ENCODE measurements at places on chromosomes 7 and 10. TPM values are rescaled to one million over a fixed set of nuclear protein-coding genes. Genes with fewer than 3 reads are reported as not detected.

Gene PSMC2
- 131 TPM for polyA plus RNA-seq

Gene ARID5B
- 2.6 TPM for polyA plus RNA-seq

Gene WNT8B
- not detected for polyA plus RNA-seq

Gene IL2RA
- not detected for polyA plus RNA-seq

Gene PRKCQ
- 4.1 TPM for polyA plus RNA-seq

Gene RADIL
- polyA plus RNA-seq = 0.04 TPM

Gene NEURL1
- 0.32 TPM for polyA plus RNA-seq

- DNase-seq = peak; percentile 20
These were observed 62.2 kb downstream of the LANCL2 start for GRCh38 chr7:55427342-55427741.

DNA sequence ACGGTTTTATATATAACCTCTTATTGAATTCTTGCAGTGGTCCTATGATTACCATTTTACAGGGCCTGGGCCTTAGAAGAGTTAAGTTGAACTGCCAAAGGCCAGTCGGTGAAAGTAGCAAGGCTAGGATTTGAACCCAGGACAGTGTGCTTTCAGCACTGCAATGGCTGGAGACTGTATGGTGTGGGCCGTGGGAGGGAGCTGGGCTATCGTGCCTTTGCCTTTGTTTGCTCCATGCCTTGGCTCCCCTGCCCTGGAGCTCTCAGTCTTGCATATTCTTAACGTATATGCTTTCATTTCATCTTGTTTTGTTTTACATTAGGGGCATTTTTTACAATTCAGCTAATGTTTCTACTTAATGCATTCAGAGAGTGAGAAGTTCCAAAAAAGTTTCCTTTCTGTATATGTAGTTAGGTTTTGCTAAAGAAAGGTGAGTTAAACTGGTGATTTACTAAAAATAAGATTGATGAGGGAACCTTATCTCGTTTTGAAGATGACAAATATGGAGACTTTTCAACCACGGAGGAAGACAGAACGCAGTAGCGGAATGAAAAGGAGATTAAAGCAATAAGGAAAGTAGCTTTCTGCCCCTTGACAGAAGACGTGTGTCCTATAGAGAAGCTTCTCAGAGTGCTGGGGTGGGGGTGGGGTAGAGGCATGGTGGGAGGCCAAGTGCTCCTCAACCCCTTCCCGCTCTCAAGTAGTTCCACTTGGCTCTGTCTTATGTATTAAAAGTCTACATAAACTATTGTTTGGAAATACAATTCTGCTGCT lies 82.5 kb downstream of the RTKN2 start:
- no peak for DNase-seq

DNA sequence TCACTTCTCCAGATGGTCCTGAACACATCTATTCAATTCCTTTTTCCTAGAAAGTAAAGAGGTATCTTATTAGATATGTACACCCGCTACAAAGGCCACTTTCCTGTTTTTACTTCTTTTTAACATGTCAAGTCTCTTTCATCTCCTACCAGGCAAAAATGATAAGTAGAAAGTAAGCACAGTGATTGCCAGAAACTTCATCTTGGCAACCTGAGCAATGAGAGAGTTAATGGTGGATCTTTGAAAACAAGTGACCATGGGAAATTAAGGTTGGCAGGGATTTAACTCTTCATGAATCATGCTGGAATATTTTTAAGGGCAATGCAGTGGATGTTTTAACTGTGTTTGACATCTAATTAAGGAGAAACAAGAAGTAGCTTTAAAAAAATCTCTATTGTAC lies 2.7 kb downstream of the SEMA3A start:
- no peak for DNase-seq

- DNase-seq = no peak
These were observed 33.6 kb upstream of the NRP1 start for GRCh38 chr10:33368086-33368485.

- DNase-seq = no peak
These were observed 35.1 kb downstream of the CH25H start for GRCh38 chr10:89171996-89172395.

DNA sequence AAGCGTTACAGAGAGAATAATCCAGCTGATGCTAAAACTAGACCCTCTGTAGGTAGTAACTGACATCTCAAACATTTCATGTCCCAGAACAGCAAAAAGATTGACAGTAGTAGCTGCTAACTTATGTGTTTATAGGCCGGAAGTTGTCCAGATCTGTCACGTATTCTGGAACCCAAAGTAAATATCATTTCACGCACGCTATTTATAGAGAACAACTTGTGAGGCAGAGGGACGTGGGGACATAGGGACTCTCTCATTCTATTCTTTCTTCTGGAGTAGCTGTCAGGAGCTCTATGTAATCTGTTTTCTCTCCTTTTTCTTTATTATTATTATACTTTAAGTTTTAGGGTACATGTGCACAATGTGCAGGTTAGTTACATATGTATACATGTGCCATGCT lies 22.3 kb downstream of the AGK start:
- DNase-seq = no peak

DNA sequence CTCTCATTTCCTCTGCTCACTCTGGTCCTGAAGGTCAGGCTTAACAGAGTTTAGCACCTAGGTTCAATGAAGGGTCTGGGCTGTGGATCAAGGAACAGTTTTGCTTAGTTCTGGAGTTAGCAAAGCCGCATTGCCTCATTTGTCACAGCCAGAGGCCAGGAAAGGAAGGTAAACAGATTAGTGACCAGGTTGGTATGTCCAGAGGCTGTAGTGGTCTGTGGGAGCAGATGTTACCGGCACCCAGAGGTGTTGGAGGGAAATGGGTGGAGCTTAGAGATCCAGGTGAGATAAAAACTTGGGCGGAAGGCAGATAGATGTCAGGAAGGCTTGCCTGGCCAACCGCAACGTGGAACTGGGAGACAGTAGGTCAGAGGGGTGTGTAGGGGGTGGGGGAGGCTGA lies 36.6 kb upstream of the ZMIZ2 start:
- peak; percentile 26 for DNase-seq

GRCh38 chr10:122329416-122329815 lies 45.1 kb upstream of the PLEKHA1 start:
- no peak for DNase-seq

DNA sequence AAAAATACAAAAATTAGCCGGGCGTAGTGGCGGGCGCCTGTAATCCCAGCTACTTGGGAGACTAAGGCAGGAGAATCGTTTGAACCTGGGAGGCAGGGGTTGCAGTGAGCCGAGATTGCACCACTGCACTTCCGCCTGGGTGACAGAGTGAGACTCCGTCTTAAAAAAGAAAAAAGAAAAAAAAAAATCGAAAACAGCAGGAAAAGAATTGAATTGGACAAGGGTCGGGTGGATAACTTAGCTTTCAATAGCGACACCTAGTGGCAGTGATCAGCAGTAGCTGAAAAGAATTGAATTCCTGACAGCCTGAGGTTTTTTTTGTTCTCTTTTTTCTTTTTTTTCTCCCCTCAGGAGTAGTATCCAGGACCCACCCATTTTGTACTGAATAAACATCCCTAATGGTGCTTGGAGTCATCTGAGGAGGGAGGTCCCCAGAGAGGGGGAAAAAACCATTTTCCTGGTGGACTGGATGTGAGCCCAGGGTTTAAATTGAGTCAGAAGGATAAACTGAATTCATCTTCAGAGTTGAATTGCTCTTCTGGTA lies 55.1 kb downstream of the CYCS start:
- no peak for DNase-seq

- peak; percentile 22 for DNase-seq
These were observed 770 bp downstream of the PLXNA4 start for GRCh38 chr7:132575419-132575981.

GRCh38 chr7:13745530-13745929 lies 243.9 kb downstream of the ETV1 start:
- no peak for DNase-seq

DNA sequence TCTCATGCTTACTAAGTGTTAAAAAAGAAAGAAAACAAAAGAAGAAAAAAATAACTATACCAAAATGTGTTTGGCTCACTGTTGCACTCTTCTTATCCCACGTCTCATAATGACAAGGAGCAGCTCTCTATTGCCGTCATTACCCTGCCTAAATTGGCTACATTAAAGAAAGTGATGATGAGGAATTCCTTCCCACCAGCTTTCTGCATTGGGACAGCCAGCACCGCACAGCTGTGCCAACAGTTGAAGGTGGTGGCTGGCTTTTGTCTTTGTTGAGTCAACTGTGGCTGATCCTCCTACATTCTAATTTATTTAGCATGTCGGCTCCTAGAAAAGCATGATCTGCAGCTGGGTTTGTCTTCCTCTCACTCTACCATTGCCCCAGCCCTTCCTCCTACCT lies 751.8 kb downstream of the KCNMA1 start:
- no peak for DNase-seq

- DNase-seq = no peak
These were observed 50.4 kb downstream of the ARMC3 start for GRCh38 chr10:22978287-22978686.

GRCh38 chr7:4103352-4104091 lies 578.6 kb upstream of the FOXK1 start:
- peak; percentile 29 for DNase-seq

DNA sequence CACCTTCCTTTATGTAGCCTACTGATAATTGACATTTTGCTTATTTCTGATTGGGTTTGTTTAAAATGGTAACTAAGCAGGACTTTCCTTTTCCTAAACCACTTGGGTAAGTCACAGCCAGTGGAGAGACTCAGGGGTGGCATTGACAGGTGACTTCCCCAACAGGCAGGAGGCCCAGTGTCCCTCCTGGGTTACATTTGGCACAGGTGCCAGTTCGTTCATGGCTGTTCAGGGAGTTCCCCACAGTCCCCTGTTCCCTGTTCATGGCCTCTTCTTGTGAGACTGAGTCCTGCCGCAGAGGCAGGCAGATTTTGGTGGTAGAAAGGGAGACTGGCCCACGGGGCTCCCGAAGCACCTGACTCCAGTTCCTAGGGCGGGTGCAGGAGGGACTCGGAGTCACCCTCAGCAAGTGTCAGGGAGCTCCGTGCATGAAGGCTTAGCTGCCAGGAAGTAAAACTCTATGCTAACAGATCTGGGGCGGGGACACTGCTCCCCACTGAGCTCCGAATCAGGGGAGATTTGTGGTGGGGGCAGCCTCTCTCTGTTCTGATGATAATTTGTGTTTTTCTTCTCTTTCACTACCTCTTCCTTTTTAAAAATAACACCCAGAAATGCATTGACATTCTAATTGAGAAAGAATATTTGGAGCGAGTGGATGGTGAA lies 84.1 kb downstream of the EZH2 start:
- DNase-seq = no peak

- no peak for DNase-seq
These were observed 799.7 kb upstream of the IGFBP3 start for GRCh38 chr7:46720761-46721160.

DNA sequence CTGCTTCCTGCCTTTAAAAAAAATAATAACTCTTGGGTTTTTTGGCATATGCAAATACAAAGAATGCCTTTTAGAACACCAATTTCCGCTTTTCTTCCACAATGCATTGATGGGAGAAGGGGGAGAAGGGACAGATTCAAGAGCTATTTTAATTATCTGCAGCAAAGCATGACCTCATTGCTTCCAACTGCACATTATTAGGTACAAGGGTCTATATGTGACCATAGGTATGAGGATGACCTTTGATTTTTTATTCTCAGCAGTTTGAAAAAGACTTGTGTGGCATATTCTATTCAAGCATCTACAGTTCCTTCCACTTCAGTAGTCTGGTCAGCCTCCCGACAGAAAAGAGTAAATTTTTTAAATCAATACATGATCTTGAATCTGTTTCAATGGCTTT lies 39.7 kb downstream of the GRB10 start:
- no peak for DNase-seq

DNA sequence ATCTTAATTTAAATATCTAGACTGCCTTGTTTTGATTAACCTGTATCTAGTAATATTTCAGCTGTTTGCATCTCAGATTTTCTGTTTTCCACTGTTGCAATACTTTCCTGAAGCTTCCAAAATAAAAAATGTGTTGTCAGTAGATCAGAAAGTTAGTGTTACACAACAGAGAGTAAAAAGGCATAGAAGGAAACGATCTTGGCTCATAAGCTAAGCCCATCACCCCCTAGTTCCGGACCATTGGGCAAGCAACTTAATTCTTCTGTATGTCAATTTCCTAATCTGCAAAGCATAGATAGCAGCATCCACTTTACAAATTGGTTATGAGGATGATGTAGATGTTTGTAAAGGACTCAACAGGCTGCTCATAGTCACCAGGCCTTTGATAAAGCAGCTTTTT lies 4.4 kb downstream of the PON3 start:
- DNase-seq = no peak

GRCh38 chr7:118298771-118299170 lies 74.3 kb downstream of the ANKRD7 start:
- no peak for DNase-seq

DNA sequence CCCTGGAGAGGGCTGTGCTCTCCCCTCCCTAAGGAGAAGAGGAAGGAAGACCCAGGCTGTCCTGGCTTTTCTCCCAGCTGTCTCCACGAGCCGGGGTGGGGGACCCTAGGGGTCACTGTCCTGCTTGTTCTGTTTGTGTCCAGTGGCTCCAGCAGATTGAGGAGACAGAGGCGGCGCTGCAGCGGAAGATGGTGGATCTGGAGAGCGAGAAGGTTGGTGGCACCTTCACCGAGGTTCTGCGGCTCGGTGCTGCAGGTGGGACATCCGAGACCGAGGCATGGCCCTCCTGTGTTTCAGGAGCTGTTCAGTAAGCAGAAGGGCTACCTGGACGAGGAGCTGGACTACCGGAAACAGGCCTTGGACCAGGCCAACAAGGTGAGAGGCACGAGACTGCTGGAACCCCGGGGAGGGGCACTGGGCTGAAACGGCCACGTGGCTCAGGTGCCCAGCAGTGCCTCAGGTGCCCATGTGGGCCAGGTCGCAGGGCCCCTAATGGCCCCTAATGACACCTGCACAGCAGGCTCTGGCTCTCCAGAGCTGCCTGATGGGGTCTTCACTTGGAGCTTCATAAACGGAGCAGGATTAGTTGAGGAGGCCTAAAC lies 33.0 kb upstream of the DPYSL4 start:
- DNase-seq = no peak

DNA sequence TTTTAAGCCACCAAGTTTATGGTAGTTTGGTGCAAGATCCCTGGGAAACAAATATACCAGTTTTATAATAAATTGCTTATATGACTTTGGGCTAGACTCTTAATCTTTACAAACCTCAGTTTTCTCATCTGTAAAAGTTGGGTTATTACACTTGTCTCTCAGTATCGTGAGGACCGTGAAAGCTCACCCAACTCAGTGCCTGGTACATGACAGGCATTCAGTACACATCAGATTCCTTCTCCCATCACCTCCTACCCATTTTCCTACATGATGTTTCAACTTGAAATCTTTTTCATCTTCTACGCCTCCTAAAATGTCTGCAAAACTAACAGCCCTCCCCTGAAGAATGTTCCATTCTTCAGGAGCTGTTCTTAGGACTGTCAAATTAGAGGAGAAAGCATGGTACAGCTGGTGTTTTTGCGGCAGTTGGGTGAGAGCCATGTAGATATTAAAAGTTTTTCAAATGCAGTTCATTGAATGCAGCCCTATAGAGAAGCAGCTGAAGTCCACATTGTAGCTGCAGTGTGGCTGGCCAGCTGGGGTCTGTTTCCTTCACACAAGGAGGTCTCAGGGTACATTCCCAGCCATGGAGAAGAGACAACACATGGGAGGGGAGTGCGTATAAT lies 812.8 kb downstream of the LRMDA start:
- no peak for DNase-seq

GRCh38 chr7:93622036-93623033 lies 47.8 kb upstream of the CALCR start:
- DNase-seq = peak; percentile 24

Measured in foreskin keratinocyte (primary cell).